Upper lobe of left lung (tissue), 6 donors: ENCODE measurements at places on chromosomes 6 and 20.

DNA sequence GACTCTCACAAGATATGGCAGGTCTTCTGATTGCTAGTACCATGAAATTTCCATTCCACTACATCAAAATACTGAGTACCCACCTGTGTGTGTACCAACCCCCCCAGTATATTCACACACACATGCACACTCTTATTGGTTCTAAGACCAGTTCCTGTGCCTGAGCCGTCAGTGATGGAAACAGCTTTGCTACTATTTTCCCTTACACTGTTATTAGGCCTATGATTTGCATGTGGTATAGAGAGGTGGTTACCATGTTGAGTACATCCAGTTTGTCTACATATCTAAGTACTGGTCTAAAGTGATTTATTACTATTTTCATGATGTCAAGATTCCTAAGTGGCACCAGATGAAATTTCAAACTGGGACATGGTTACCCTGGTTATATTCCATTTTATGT is 459.9 kb downstream of the BCKDHB start:
- no peak for DNase-seq

- no peak for DNase-seq
Measured at GRCh38 chr6:56279331-56280080, 32.1 kb upstream of the COL21A1 start.

DNA sequence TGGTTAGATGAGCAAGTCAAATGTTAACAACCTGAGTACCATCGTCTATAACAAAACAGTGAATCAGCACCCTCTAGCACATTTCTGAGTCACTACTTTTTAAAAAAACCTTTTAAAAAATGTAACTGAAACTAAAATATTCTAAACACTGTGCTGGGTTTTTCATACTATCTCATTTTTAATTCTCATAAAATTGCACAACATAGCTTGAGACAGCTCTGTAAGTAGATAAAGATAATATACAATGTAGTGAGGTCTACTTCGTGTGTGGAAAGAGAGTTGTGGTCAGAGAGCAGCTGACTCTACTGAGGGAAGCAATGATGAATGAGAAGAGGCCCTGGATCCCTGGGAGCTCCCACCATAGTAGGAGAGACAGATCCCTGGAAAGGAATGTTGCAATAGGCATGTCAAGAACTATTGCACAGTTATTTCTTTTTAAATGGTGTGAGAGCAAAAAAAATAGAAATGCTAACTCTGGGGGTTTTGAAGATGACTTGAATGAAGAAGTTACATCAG is 13.6 kb upstream of the CALHM6 start:
- DNase-seq, result no peak

- DNase-seq, result no peak
Measured at GRCh38 chr6:105608711-105609374, 206.0 kb upstream of the PREP start.

DNA sequence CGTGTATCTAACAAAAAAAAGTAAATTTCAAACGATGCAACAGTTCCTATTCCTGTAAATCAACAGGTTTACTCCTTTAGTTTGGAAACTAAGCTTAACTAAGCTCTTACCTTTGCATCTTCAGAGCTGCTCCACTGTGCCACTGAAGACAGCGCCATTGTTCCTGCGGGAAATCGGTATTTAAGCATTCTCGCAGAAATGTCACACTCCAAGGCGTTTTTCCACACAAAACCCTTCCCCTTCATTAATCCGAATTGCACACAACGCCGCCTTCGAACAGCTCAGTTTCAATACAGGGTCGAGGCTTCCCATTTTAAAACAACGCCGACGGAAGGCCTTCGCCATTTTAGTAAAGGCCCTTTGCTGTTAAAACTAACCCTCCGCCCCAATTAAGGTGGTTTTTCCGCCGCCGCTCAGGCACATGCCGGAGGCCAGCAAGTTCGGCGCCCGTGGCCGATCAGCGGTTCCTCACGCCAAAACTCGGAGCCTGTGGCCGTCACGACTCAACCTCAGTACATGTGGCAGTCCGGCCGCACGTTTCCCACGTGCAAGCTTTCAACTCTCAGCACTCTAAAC is 35.4 kb upstream of the SYNCRIP start:
- DNase-seq, result no peak

- no peak for DNase-seq
Measured at GRCh38 chr6:55046869-55047422, 127.4 kb upstream of the HCRTR2 start.

GRCh38 chr6:75089151-75089897 is 116.5 kb downstream of the COL12A1 start:
- DNase-seq, result no peak

DNA sequence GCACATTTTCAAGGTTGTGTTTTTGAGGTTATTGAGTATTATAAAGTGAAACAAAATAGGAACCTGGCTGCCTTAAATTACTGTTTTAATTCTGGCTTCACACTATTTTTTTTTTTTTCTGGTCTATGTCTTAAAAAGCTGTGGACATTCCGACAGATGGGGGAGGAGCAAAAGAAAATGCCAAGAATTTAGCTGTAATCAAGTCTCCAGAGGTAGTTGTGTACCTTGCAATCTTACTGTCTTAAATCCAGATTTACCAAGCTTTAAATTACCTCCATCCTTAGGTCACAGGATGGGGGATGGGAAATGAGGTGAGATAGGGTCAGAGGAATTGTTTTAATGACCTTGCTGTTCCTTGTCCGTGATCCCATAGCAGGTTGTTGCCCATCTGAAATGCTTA is 182.8 kb downstream of the UTRN start:
- no peak for DNase-seq

- no peak for DNase-seq
Measured at GRCh38 chr6:34386316-34387137, 5.9 kb downstream of the NUDT3 start.

- no peak for DNase-seq
Measured at GRCh38 chr20:25532971-25533391, 52.4 kb downstream of the NINL start.

DNA sequence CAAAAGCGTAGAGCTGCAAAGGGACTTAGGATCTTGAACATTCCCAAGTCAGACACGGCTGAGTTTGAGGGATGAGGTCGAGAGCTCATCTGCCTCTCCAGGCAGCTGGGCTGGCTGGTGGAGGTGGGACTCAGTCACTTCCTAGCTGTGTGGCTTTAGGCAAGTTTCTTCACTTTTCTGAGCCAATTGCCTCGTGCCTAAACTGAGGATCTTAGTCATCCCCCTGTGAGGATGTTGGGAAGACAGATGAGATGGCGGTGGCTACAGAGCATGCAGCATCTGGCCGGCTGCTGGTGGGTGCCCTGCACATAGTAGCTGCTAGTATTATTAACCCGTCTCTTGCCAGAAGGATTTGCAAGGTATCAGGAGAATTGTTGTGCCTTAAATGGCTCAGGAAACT is 27.5 kb downstream of the TFAP2C start:
- no peak for DNase-seq
